ENCODE measurements at places on chromosomes 1 and 21.

DNA sequence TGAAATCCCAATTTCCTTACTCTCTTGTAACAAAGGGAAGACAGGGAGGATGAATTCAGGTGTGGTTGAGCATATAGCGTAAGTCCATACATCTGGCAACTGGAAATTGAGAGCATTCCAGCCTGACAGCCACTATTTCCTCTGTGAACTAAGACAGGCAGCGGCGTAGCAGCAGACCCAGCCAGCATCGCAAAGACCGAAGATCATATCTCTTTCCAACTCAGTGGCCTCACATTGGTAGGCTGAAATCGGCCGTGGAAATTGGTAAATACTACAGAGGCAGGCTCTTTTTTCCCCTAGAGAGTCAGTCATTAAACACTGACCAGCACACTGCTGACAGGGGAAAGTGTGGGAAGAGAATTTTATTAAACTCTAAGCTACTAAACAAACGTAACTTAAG, 43.4 kb downstream of the TARBP1 start:
- DNase-seq = no peak

- no peak for DNase-seq
These were observed 78.5 kb downstream of the PLXNA2 start for GRCh38 chr1:208165659-208166058.

DNA sequence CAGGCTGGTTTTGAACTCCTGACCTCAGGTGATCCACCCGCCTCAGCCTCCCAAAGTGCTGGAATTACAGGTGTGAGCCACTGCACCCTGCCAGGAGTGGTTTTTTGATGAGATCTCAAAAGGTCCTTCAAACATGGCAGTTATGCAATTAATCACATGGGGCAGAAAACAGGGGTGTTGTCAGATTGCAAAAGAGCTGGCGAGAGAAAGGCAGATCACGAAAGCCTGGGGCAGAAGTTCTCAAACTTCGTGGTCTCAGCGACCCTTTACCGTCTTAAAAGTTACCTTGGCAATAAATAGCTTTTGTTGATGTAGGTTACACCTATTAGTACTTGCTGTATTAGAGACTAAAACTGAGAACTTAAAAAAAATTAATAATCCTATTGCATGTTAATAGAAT, 16.1 kb downstream of the CNR2 start:
- DNase-seq = no peak

DNA sequence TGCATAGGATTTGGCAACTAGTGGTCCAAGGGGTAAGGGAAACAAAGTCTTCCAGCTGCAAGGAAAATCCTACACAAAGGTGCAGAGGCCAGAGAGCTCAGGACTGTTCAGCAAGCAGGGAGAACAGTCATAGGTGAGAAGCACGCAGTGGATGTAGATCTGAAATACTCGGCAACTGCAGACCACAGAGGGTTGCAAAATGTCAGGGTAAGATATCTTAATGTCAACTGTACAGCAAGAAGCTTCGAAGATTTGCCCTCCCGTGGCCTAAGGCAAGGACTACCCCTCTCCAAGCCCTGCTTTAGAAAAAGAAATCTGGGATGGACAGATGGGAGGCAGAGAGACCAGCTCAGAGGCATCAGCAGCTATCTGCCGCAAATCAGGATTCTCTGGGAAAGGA, 153.4 kb upstream of the IRF2BP2 start:
- DNase-seq = no peak

GRCh38 chr1:209721323-209721722, 16.7 kb downstream of the HSD11B1 start:
- DNase-seq = no peak

GRCh38 chr1:107000902-107001301, 55.6 kb upstream of the PRMT6 start:
- DNase-seq = no peak

GRCh38 chr1:42335809-42336518, 929 bp upstream of the FOXJ3 start:
- no peak for DNase-seq

GRCh38 chr21:23712166-23712565, 1895.1 kb downstream of the MRPL39 start:
- no peak for DNase-seq

DNA sequence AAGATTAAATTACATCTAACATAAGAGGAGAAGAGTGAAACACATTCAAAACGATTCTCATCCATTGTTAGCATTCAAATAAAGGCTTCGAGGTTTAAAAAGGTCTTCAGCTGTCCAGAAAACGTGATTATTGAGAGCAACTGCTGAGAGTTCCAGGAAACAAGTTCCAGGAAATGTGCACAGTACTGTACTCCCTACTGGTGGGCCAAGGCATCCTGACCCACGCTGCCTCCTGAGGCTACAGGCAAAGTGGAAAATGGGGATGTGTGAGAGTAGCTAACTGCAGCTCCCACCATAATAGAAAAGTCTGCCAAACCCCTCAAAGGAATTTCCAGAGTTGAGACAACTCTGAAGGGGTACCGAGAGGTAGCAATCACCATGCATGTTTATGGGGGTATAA, 2.0 kb downstream of the VAV3 start:
- DNase-seq = no peak

- DNase-seq = no peak
These were observed 2.8 kb upstream of the KCNA3 start for GRCh38 chr1:110677526-110677925.

DNA sequence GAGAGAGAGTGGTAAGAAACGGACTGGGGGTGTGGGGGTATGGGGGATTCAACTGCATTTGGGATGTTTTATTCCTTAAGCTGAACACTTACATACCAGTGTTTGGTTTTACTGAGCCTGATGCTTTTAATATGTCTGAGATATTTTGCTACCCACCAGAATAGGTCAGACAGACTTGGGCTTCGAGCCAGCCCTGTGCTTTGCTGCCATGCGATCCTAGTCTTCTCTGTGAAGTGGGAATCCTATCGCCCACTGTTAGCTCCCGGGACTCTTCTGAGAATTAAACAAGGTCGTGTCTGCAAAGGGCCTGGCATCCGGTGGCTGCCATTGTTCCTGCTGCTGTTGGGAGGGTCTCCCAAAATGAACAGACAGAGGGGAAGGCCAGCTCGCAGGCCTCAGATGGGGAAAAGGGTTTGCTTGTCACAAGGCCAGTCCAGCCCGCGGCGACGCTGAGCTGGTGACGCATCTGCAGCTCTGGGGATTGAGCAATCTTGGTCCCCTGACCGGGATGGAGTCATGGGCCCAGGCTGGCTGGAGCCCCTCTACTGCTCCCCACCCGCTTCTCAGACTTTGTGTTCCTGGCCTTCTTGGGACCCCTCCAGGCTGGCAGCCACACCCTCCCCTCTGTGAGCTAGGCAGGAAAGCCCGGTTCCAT, 26.9 kb upstream of the ECE1 start:
- DNase-seq = peak; percentile 82

DNA sequence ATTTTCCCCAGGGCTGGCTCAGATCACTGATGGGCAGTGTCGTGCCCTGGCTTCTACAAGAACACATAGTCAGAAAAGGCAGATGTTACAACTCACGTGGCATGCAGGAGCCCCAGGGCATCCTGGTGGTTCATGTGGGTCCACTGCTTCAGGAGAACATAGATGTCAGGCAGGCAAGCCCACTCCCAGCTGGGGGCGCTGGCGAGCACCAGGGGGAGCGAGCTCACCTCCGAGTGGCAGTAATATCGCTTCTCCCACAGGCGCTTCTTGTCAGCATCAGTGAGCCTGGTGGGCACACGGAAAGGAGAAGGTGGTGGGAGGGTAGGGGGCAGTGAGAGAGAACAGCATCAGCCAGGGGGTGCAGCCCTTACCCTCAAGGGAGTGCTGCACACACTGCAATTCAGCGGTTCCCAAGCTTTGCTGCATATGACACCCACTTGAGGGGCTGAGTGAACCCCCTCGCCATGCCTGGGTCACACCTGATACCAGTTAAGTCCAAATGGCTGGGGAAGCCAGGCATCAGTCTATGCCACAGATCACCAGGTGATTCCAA, 34.3 kb upstream of the PPP1R15B start:
- DNase-seq = no peak

- DNase-seq = no peak
These were observed 198.6 kb downstream of the PTPRC start for GRCh38 chr1:198837278-198838021.

GRCh38 chr1:202343652-202344349, 2.1 kb upstream of the UBE2T start:
- no peak for DNase-seq

DNA sequence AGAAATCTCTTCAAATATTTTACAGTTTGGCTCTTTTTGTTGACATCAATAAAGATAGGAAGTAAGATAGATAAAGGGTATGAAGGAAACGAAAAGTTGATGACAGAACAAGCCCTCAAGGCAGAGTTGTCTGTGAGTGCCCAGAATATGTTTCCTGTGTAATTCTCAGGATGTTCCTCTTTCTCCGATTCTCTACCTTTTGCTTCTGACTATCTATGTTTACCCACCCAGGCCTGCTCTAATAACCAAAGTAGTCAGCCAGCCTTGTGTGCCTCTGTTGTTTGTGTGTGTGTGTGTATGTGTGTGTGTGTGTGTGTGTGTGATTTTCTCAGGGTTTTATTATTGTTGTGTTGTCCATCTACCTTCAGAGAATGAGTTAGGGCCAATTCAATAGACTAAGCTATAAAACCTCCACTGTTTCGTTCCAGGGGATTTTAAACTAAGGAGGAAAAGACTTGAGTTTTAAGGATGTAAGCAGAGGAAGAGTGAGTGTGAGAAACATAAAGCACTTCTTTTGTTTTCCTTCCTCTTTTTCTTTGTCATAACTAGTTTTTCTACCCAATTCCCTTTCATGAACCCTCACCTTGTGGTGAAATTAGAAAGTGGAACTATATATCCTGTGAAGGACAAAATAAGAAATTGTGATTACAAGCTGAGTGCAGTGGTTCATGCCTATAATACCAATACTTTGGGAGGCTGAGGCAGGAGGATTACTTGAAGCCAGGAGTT, 627.4 kb upstream of the NR5A2 start:
- no peak for DNase-seq

DNA sequence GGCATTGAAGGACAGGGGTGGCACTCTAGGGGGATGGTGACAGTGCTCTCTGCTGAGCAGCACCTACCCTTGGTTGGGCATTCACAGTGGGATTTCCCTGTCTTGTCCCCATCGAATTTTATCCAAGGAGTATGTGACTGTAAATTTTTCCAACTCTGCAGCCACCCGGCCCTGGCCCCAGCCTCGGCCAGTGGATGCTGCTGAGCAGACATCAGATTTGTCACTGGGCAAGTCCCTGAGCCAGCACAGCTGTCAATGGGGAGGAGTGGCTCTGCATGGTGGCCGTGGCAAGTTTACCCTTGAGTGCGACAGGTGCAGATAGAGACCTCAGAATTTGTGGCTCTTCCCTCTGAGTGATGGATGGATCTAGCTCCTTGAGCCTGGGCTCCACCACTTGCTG, 240.2 kb upstream of the CSF3R start:
- DNase-seq = no peak

DNA sequence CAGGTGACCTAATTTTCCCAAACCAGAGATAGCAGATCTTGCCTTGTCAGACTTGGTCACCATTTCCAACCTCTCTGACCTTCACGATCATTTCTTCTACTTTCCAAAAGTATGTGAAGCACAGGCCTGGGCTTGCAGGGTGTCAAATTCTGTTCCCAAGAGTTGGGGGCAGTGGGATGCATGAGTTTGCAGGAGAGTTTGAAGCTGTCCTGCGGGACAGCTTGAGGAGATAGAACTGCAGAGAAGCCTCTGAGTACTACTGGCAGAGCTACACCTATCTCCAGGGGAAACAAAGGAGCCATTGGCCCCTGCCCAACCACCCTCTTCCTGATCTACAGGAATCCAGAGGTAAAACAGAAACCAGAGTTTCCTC, 11.3 kb downstream of the TXNIP start:
- no peak for DNase-seq

GRCh38 chr1:170214117-170215032, 68.6 kb downstream of the NTMT2 start:
- DNase-seq = no peak

DNA sequence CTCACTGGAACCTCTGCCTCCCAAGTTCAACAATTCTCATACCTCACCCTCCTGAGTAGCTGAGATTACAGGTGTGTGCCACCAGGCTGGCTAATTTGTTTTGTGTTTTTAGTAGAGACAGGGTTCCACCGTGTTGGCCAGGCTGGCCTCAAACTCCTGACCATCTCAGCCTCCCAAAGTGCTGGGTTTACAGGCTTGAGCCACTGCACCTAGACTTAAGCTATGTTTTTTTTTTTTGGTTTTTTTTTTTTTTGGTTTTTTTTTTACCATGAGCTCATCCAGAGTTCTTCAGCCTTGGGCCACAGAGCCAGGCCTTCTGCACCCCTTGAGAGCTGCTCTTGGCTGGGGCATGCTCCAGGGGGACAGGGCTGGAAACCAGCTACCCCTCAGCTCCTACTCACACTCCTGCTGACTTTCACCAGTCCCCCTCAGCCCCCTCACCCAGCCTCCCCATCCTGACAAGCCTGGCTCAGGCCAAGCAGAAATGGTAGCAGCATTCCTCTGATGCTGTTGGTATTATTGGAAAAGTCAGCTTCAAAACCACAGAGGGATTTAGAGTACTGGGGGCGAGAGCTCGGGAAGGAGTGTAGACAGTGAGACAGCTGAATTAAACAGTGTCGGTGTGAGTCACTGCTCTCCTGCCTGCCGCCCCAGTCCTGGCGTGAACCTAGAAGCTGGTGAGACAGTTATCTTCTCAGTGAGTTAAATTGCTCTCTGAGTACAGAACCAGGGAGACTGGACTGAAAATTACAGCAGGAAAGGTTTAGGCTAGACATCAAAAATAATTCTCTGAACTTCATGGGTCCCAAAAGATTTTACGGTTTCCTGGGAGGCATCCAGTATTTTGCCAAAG, 63.7 kb downstream of the NAV1 start:
- DNase-seq = no peak

DNA sequence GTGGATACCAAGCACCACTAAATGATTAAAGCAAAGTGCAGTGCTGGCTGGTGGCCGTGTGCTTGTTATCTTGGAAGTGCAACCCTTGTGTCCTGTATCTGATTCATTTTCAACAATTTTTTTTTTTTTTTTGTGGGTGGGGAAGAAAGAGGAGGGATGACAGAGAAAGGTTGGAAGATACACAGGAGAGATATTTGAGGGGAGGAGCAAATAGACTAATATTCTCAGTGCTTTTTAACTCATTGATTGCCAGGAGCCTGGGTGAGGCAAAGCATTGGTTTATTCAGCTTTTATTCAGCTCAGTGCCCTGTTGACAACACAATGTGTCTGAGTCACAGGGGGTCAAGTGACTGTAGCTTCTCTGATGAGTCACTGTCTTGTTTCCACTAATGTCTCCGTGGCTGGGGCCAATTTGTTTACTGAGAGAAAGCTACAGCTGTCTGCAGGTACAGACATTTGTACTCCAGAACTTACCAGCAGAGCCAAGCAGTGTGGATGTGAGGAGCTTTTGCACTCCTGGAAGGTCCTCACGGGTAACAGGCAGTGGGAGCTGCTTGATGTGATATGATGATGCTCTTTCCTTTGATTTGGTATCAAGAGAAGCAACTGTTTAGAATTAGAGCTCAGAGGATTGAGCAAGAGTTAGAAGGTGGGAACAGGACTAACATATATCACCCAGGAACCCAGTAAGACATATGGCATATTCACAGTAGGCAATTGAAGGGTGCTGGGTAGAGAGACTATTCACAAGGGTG, 23.6 kb upstream of the DNM3 start:
- DNase-seq = peak; percentile 67
